ENCODE measurements at places on chromosomes 6 and 20. TPM values are rescaled to one million over a fixed set of nuclear protein-coding genes. Genes with fewer than 3 reads are reported as not detected.

DNA sequence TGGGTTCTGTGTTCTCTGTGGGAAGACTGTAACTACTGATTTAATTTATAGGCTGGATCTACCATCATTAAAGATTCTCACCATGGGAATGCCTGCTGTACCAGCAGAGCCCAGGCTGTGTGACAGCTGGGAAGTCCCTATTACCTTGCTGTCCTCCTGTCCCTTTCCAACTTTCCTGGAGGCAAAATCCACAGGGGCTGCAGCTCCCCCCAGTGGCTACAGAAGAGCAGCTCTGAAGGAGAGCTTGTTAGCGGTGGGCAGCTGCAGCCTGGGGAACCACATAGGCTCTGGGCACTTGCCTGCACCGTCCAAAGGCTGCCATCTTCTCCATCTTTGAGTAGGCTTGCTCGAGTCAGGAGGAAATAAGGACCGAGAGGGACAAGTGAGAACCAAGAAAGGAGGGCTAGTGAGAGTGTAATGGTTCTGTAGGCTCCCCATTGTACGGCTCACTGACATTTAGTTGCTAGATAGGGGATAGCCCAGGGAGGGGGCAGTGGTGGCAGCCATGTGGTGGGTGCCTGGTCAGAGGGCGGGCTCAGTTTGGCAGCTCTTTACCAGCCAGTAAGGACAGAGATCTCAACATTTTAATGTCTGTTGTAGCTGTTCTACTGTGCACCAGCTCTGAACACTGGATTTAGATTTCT lies 155.1 kb upstream of the MLIP start:
- DNase-seq = peak; percentile 75

- no peak for DNase-seq
Measured at GRCh38 chr6:105177556-105177955, 2.3 kb downstream of the POPDC3 start.

DNA sequence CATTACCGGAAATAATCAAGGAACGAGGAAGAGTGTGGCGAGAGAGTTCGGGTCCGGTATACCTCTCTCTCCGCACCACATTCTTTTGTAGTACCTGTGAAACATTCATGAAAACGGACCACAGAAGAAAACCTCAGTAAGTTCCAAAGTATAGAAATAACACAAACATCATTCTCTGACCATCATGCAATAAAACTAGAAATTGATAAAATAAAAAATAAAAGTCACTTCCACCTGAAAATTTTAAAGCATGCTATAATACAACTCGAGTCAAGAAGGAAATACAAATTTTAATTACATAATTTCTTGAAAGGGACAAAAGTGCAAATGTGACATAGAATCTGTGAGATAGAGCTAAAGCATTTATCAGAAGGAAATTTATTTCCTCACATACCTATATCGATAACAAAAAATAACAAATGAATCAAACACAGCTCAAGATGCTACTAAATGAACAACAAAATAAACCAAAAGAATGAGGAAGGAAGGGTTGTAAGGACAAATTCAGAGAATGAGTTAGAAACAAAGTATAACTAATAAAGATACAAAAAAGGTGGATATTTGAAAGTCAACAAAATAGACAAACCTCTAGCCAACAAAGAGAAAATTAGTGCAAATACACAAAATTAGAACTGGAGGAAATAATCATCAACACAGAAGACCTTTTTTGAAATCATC lies 84.2 kb downstream of the TRIM27 start:
- DNase-seq = no peak

DNA sequence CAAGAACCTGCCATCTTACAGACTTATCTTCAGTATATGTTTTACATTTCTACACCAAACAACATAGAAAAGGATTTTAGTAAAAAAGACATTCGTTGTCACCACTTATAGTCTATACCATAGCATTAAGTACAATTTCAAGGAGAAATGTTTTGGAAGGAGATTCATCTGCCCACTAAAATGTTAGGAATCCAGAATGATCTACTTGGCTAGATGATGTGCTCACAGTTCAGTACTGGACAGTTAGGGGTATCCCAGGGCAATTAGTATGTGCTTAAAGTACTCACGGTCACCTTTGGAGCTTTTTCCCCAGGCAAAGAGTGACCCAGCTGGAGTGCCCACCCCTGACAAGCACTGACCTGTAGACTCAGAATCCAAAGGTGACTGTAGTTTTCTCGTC lies 222.9 kb downstream of the SLC24A3 start:
- DNase-seq = no peak

GRCh38 chr6:116528133-116528532 lies 16.7 kb downstream of the CALHM5 start:
- DNase-seq = no peak

The RSPO3 gene
- 4.1 TPM for total RNA-seq

GRCh38 chr6:135087403-135087802 lies 32.8 kb upstream of the HBS1L start:
- DNase-seq = no peak

- DNase-seq = no peak
Measured at GRCh38 chr20:8304124-8304816, 172.2 kb downstream of the PLCB1 start.

The NUP153 gene
- 48.3 TPM for total RNA-seq

DNA sequence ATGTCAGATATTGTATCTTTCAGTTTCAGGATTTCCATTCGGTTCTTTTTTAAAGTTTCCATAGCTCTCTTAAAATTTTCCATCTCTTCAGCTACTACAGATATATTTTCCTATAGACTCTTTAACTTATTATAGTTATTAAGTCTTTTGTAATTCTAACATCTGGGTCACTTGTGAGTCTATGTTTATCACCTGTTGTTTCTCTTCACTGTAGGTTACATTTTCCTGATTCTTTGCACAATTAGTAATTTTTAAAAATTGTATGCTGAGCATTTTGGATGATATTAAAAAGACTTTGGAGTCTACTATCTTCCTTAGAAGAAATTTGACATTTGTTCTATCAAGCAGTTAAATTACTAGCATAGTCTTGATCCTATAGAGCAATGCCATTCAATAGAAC lies 140.7 kb downstream of the QRSL1 start:
- no peak for DNase-seq

The C20orf202 gene
- total RNA-seq = 1.2 TPM

The FUCA2 gene
- total RNA-seq = 60.7 TPM

All from ureter (tissue), 1 donor.